ENCODE measurements at places on chromosomes 16 and 17.

DNA sequence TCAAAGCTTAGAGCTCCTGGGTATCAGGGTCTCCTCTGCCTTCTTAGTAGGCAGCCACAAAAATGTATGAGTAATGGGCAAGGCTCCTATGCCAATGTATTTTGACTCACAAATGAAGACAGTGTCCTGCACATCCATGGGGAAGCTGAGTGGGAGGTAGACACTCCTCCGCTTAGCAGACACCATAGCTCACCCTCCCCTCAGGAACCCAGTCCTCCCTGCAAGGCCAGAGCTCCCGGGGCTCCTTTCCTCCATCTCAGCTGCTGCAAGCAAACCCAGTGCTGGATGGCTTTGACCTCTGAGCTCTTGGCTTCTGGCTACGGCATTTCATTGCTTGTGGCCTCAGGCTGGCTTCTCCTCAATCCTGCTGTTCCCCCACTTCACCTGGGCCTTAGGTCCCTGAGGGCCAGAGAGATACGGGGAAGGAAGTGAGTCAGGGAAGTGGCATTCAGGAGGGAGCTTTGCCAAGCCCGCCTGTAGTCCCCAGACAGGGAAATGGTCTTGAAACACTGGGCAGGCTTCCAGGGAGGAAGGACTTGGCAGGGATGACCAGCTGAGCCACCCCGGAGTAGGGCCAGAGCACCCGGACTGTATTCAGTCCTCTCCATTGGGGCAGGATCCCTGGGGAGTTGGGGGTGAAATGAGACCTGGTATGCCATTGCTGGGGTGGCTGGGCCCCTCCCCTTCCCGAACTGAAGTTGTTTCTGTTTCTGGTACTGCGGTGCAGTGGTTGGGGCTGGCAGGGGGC is 4.5 kb downstream of the ABCC3 start:
- DNase-seq = peak; percentile 59

DNA sequence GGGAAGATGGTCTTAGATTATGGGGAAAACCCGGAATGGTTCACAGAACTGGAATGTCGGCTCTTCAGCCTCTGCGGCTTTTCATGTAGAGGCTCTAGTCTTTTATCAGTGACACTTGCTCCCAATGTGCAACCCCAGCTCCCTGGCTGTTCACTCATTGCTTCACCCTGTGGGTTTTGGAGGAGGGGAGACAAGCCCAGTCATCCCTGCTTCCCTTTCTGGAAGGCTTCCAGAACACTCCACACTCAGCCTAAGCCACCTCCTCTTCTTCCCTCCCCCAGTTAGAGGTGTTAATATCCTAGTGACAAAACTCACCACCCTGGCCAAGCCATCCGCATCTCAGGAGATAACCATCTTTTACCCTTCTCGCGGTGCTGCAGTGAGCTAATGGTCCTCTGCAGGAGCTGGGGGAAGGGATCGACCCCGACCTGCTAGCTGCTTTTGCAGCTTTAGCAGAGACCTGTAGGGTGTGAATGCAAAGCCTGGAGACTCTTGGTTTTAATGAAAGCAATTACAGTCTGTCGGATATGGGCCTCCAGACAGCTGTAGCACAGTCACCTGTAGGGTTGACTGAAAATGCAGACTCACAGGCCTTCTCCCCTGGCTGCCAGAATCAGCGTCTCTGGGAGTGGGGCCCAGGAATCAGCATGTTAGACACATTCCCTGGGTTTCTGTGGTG is 24.3 kb upstream of the LASP1NB start:
- DNase-seq = no peak

GRCh38 chr16:8047736-8048135 is 542.6 kb downstream of the TMEM114 start:
- DNase-seq = no peak

DNA sequence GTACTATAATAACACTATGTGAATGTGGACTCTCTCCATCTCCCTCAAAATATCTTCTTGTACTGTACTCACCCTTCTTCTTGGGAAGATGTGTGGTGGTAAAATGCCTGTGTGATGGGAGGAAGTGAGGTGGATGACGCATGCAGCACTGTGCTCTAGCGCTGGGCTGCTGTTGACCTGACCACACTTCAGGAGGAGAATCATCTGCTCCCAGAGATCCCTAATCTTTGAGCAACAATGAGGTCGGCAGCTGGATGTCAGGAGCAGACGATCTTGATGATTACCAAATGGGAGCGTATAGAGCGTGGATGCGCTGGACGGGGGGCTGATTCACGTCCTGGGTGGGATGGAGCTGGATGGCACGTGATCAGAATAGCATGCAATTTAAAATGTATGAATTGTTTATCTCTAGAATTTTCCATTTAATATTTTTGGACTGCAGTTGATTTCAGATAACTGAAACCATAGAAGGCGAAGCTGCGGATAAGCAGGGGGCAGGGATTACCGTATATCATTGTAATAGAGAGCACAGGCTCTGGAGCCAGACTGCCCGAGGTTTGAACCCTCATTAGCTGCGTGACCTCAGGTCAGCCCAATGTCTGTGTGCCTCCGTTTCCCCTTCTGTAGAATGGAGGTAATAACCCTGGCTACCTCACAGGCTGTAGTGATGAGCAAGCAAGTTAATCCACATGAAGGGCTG is 23.7 kb upstream of the CYLD start:
- DNase-seq = no peak

GRCh38 chr16:70399381-70399780 is 39.5 kb downstream of the ST3GAL2 start:
- no peak for DNase-seq

DNA sequence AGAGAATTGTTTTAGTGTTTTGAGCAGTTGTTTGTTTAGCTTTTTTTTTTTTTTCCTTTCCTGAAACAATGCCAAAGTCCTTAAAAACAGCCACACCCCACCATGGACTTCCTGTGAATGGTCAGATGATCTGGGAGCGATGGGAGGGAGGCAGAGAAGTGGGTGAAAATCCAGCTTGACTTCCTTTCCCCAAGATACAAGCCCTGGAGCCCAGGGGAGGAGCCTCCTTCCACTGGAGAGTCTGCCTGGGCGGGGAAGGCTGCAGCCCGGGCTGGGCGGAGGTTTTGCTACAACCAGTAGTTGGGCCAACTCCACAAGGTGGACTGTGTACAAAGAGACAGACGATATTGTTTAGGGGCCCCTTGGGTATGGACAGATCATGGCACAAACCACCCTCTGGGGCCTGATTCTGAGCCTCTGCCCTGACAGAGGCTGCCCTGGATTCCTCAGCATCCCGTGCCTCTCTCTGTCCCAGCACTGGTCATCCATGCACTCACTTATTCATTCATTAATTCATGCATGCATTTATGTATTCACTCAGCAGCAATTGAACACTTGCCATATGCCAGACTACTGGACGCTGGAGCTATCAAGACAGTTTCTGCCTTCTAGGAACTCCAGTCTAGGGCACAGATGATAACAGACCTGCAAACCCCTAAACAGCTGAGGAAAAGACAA is 29.8 kb downstream of the WSB1 start:
- no peak for DNase-seq

DNA sequence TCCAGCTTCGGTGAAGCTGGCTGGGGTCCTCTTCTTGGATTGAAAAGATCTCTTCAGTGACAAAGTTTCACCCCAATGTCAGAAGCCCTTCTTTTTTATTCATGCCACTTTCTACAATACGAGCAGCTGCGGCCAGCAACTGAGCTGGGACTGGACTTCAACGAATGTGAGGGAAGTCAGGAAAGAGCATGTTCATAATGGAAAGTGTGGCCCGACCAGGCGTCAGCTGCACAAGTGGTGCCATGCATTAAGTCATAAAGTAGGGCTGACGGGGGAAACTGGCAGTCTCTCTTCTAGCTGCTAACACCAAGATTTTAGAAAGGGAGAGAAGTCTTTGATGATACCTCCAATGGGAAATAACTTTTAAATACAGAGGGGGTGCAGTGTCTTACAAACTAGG is 192.6 kb downstream of the PARN start:
- no peak for DNase-seq

GRCh38 chr17:73302189-73302588 is 9.6 kb downstream of the CDC42EP4 start:
- DNase-seq = no peak

All from midbrain (tissue), 1 donor.